Small intestine (tissue), 16 donors: ENCODE measurements at places on chromosomes 5 and 9.

- peak; percentile 27 for DNase-seq
Measured at GRCh38 chr5:50325237-50325832, 115.8 kb downstream of the EMB start.

DNA sequence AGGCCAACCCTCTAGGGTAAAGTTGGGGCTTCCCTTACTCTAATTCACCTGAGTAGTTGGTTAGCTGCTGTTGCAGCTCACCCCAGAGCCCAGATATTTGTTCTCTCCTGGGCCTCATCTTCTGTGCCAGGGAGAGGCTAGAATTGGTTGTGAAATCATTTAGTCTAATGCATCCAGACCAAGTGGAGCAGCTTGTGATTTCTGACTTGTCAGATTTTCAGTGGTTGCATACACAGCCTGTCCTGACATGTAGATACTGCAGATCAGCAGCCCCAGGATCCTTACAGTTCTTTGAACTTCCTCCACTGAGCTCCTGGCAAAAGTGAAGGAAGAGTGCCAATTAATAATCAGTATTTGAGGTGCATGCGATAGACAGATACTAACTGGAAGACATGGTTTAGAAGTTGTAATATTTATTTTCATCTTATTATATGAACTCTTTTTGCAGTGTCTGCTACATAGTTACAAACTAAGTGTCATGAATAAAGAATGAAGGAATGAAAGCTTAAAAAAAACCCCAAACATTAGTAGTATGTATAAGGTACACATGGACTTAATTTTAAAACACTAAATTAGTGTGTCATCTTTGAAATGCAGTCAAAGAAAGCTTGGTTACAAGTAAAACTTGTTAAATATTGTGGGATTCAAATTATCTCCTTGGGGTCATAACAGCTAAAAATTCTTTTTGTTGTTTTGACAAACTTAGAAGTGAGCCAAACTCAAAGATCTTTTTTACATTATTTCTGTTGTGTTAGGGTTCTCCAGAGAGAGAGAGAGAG lies 128.5 kb downstream of the VPS13A start:
- no peak for DNase-seq

DNA sequence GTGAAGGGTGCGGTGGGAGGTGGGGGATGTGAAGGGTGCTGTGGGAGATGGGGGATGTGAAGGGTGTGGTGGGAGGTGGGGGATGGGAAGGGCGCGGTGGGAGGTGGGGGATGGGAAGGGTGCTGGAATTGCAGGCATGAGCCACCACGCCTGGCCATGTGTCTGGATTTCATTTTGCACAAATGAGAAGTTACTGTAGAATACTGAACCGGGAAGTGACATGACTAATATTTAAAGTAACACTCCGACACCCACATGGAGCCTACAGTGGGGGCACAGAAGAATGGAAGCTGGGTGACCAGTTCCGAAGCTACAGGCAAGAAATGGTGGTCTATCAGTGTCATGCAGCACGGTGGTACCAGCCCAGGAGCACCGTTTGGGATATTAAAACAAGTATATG lies 69.9 kb upstream of the SPTLC1 start:
- DNase-seq, result no peak

DNA sequence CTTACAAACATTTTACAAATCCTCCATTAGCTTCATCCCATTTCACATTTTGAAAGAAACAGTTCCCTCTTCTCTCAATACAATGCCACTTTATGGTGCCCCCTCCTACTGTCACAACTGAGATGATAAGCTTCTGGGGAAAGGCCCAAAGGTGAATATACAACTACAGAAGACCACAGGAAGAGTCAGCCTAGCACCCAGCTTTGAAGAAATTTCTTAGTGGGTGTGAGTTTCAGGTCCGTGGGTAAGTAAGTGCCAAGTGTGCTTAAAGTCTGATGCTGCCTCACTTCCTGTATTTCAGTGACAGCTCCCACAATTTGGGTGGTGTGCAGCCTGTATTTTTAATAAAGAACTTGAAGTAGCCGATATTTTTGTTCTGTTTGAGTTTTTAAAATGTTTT lies 68.1 kb downstream of the ARHGEF28 start:
- DNase-seq, result no peak

GRCh38 chr5:18881615-18882014 lies 1106.4 kb downstream of the CDH18 start:
- no peak for DNase-seq

DNA sequence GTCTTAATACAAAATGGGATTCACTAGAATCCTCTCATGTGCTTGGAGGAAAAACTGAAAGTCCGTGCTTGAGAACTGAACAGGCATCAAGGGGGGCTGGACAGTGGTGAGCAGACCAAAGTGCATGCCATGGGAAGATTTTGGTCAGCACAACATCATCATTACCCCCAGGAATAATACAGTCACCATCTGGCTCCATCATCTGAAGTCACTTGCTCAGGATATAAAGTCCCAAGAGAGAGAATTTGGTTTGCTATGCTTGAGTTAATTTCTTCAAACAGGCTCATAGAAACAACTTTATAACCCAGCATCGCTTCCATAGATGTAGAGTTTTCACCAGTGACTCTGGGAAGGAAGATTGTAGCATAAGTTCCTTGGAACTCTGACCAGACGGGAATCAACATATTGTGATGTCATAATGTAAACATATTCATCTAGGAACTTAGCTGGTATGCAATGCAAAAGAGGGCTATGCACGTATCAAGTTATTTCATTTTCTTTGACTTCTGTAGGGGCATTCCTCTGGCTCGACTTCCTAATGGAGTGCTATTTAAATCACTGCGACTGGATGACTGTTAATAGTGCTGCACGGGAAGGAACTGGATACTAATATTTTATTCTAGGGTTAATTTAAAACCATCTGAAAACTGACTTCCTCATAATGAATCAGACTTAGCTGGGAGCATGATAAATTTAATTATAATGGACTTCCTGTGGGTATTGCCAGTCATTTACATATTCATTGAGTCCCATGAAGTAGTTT lies 145.2 kb downstream of the MTRR start:
- DNase-seq, result no peak

GRCh38 chr5:68456756-68457217 lies 241.2 kb downstream of the PIK3R1 start:
- DNase-seq, result peak; percentile 80

- no peak for DNase-seq
Measured at GRCh38 chr5:43020399-43020746, 19.7 kb downstream of the ANXA2R start.

DNA sequence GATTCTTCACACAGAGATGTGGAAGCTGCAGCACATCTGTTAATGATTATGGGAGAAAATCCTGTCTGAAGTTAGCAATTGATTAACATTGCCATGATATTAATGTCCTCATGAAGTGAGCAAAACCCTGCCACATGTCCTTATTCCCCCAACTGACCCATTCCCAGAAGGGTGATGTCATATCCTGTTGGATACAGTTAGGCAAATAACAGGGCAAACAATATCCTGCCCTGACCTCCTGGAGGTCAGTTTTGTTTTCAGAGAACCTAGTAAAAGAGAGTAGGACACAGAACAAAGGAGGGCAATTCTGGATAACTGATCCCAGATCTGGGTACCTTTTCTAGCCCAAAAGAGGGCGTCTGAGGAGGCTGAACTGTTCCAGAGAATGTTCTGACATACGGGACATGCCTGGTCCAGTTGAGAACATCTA lies 11.0 kb downstream of the ABLIM3 start:
- no peak for DNase-seq

GRCh38 chr5:77707791-77708190 lies 68.3 kb downstream of the TBCA start:
- no peak for DNase-seq

DNA sequence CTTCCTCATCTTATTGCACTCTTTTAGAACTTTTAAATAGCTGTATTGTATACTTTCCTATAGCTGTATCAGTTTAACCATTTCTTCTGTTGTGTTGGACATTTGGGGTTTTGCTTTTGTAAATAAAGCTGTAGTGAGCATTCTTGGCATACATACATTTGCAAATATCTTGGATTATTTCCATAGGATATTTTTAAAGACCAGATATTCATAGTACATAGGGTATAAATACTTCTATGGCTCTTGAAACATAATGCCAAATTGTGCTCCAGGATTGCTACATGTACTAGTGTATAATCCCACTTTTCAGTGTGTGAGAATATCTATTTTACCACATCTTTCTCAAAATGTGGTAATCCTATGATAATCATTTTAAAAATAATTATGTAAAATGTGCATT lies 51.2 kb downstream of the SCAMP1 start:
- DNase-seq, result no peak

GRCh38 chr5:84354101-84354500 lies 30.6 kb downstream of the EDIL3 start:
- DNase-seq, result no peak

GRCh38 chr5:74934949-74935751 lies 69.0 kb upstream of the FAM169A start:
- DNase-seq, result peak; percentile 92

DNA sequence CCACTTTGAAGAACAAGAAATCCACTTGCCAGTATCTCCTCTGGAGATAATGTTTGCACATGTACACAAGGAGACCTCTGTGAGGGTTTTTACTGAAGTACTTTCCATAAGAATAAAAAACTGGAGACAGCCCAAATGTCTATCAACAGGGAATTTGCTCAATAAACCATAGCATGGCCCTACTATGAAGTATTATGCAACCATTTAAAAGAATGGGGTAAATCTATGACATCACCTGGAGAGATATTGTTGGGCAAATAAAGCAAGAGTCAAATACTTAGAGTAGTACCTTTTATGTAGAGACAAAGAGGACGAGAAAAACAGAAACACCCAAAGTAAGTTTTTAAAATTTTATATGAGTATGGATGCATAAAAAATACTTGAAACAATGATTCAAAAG lies 23.9 kb upstream of the MVB12B start:
- no peak for DNase-seq

DNA sequence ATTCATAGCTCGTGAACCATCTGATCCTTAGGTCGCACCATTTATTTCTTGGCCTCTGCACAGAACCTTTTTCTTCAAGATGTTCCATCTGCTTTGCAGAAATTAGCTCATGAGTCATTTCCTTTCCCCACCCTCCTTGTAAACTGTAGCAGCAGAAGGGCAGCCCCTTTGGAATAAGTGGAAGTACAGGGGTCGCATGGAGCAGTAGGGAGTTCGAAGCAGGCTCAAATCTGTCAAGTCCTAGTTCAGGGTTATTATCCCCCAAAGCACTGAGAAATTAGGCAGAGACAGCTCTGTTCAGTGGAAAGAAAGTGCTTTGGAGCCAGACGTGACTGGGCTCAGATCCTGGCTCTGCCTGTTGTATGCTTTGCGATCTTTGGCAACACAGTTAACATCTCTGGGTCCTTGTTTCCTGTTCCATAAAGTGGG lies 84.2 kb downstream of the SGCD start:
- DNase-seq, result peak; percentile 20

GRCh38 chr9:31916591-31917241 lies 467.7 kb upstream of the ACO1 start:
- DNase-seq, result peak; percentile 10

DNA sequence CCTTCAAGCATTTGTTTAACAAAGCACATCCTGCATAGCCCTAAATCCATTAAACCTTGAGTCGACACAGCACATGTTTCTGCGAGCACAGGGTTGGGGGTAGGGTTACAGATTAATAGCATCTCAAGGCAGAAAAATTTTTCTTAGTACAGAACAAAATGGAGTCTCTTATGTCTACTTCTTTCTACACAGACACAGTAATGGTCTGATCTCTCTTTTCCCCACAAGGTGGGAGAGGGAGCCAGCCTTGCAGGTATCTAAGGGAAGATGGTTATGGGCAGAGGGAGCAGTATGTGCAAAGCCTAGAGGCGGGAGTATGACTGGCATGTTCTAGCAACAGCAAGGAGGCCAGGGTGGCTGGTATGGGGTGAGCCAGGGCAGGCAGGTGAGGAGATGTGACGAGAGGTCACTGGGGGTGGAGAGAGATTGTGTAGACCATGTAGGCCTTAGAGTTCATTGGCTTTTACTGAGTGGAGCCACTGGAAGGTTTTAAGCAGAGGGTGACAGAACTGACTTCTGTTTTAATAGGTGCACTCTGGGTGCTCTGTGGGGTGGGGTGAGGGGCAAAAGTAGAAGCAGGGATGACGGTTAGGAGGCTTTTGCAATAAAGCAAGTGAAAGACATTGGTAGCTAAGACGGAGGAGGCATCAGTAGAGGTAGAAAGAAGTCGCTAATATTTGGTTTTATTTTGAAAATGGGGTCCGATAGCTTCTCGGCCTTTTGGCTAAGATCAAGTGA lies 5.1 kb upstream of the RPS14 start:
- no peak for DNase-seq

DNA sequence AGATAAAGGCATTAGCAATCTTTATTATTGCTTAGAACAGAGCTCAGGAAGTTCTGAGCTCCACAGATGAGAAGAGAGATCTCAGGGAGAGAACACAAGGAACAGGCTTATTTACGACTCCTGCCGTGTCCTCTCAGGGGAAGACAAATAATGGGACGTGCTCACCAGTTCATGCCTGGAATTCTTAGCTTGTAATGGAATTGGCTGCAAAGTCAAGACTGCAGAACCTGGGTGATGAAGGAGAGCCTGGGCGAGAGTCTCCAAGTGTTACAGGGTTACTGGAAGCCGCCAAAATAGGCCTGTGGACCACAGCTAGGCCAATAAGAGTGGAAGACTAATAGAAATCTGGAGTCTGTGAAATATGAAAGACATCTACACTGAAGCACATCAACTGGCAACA lies 174.5 kb upstream of the ADAMTSL1 start:
- no peak for DNase-seq

- no peak for DNase-seq
Measured at GRCh38 chr5:27316271-27316650, 277.9 kb upstream of the CDH9 start.

DNA sequence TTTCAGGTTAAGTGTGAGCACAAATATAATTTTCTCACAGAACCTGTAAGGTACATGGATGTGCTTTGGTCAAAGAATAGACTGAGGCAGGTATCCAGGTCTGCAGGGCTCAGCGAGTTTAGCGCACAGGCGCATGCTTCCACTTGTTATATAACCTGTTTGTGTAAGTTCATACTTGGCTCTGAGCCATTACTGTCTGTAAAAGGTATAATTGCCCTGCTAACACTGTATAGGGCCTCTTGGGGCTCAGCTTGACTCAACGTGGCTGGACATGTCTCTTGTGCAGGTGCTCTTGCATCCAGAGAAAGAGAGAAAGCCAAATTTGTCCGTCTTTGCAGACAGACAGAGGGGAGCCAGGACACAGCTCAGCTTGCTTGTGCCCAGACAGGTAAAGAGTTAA lies 759.6 kb downstream of the MTRR start:
- peak; percentile 7 for DNase-seq

GRCh38 chr5:16615741-16616535 lies 859 bp downstream of the RETREG1 start:
- DNase-seq, result peak; percentile 20

DNA sequence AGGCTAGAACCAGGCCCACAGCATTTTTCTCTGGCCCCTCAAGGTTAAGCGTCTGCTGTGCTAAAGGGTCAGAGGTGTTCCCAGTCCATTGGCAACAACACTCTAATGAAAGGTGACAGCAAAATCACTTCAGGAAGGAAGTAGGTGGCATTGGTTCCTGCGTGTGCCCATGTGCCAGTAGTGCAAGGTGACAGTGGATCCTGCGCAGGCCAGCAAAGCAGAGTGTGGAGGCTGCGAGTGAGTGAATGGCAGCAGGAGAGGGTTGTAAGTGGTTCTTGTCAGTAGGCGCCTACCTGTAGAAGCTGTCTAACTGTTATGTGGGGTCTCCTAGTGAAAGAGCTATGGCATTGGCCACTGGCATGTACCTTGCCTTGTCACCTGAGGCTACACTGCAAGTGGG lies 898.2 kb upstream of the TYRP1 start:
- no peak for DNase-seq
